Stimulated activated CD4-positive, alpha-beta T cell treated with anti-CD3 and anti-CD28 coated beads, Interleukin-1b, Interleukin-23, amount 100 ng/mL, for 24 hours (primary cell): ENCODE measurements at places on chromosomes 4 and X.

DNA sequence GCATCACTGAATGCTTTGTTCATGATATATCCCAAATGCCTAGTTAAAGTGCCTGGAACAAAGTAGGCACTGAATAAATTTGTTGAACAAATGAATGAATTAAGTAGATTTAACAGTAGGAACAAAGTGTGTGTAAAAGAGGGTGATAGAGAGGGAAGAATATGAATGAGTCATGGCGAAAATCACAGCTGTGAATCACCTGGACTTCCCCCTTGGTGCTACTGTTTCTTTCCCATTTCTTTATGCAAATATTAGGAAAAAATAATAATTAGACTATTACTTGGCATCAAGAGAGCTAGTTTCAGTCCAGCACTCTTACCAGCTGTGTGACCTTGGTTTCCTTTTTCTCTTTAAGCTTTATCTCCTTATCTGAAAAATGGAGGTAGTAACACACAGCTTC lies 9.2 kb downstream of the SPIN3 start:
- DNase-seq, result no peak

DNA sequence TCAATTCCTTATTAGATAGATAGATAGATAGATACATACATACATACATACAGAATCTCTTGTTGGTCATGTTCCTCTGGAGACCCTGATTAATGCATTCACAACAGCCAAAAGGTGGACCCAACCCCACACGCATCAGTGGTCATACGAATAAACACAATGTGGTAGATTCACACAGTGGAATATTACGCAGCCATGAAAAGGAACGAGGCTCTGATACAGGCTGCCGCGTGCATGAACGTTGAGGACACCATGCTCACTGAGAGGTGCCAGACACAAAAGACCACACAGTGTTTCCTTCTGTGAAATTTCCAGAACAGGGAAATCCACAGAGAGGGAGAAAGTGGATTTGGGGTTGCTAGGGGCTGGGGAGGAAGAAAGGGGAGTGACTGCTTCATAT lies 136.7 kb downstream of the CRLF2 start:
- DNase-seq, result no peak

GRCh38 chr4:41989994-41990364 lies 351 bp upstream of the SLC30A9 start:
- no peak for DNase-seq

DNA sequence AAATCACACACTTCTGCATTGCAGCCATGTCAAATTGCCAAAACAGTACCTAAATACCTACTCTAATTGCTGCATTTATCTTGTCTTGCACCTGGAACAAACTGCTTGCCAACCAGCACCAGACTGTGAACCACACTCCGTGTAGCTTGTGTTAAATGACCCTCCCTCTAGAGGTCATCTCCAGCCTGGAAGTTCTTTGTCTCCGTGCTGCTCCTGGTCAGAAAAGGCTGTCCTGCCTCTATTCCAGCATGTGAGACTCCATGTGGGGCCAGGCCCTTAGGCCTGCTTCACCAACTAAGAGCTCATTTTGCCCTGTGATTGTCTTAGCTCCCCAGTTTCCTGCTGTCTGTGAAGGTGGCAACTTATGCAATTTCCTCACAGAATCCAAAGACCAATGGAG lies 28.3 kb downstream of the CNGA2 start:
- no peak for DNase-seq

- no peak for DNase-seq
Observed at GRCh38 chr4:680928-681645, 6.7 kb downstream of the MYL5 start.

DNA sequence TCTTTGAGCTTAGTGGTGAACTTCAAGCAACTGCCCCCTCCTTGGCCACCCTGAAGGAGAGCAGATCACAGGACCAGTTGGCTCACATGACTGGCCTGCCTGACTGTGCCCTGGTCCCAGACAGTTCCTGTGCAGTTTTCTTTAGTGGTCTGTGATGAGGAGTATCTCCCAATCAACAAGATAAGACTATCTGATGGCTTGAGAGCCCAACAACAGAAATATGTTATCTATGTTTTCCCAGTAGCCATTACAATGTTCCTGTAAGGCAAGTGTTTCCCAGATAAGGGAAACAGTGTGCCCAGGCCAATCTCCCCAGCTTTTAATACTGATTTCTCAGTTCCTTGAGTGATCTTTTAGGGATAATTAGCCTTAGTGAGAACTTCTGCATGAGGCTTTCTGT lies 14.2 kb upstream of the TIMM8A start:
- DNase-seq, result no peak

DNA sequence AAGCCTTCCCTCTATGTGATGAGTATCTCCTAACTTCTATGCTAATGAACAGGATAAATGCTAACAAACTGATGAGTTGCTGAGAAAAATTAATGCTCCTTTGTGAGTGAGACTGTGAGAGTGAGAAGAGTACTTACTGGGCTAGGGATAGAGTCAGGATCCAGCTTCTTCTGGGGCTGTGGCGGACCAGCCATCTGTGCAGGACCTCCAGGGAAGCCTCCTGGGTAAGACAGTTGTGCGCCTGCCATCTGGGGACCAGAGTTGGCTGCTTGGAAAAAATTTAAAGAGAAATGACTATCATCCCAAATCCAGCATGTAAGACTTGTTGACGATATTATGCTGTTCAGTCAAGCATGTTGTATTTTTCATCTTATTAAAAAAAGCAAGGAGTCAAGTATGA lies 21.0 kb downstream of the SEC24D start:
- DNase-seq, result no peak

GRCh38 chr4:577499-578450 lies 1.7 kb upstream of the TMEM271 start:
- DNase-seq, result no peak

GRCh38 chr4:23680671-23681518 lies 209.0 kb downstream of the PPARGC1A start:
- no peak for DNase-seq

DNA sequence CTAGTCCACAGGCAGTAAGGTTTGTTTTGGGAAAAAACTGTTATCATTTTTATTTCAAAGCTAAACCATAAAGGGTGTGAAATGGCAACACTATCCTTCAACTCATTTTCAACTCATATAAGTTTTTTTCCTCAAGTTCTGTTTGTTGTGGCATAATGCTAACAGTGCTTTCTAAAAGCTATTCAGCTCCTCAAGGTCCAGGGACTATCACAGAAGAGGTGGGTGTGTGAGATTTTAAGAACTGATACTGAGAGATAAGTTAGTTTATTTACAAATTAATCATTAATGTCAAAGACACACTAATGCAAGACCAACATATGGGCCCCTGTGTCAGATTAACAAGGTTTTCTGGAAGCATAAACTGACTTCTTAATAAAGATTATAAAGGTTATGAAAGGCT lies 11.8 kb downstream of the UGT2B15 start:
- DNase-seq, result no peak

- DNase-seq, result no peak
Observed at GRCh38 chr4:87390551-87390890, 467 bp downstream of the HSD17B11 start.

DNA sequence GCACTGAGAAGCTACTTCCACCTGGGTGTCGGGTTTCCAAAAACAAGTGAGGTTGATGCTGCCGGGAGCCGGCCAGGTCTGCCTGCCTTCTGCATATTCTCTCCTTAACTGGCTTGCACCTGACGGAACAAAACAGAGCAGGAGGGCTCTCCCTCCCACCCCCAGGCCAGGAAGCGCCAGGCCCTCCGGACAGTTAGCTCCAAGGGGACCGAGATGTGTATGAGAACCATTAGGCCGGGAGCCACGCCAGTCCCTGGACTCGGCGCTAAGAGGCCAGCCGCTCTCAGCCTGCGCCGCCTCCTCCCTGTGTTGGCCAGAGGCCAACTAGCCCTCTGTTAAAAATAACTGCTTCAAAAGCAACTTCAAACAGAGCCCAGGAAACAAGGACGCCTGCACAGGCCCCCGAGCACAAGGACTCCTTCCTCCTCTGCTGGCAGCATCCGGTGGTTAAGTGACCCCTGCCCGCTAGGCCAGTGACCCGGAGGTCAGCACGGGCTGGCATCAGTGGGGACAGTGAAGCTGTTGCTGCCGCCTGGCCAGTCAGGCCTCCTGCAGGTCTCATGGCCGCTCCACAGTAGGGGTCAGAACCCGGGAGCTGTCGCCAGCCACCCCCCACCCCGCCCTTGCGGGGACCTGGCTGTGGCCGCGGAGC lies 107.9 kb downstream of the ABLIM2 start:
- no peak for DNase-seq

- no peak for DNase-seq
Observed at GRCh38 chr4:42654631-42655268, 2.2 kb downstream of the ATP8A1 start.

DNA sequence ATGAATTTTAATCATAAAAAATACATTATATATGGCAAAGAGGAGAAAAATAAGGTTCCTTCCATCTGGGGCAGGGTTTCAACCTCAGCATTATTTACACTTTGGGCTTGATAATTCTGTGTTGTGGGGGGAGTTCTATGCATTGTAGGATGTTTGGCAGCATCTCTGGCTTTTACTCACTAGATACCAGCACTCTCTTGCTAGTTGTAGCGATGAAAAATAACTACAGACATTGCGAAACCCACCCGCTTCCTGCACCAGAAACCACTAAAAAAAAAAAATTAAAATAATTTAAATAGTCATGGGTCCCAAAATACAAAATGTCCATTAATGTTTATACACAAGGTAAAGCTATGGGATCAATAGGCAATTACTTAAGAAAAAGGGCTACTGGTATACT lies 52.7 kb downstream of the PPP3CA start:
- no peak for DNase-seq

GRCh38 chrX:118208481-118208880 lies 91.9 kb upstream of the KLHL13 start:
- no peak for DNase-seq
